ENCODE measurements at places on chromosomes 1 and 21.
A peak's percentile ranks its signal among the peaks of the same experiment; 100 is the strongest.

DNA sequence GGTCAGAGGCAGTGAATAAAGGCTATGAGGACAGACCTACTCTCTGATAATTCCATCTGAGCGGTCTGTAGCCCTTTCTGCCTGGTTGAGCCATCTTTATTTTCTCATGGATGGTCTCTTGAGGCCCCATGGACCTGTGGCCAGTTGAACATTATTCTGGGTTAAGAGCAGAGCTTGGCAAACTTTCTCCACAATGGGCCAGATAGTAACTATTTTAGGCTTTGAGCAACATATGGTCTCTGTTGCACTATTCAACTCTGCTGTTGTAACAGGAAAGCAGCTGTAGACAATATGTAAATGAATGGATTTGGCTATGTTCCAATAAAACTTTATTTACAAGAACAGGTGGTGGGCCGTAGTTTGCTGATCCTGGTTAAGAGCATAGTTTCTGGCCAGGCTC is 62.7 kb downstream of the KAZN start:
- DNase-seq, result no peak

DNA sequence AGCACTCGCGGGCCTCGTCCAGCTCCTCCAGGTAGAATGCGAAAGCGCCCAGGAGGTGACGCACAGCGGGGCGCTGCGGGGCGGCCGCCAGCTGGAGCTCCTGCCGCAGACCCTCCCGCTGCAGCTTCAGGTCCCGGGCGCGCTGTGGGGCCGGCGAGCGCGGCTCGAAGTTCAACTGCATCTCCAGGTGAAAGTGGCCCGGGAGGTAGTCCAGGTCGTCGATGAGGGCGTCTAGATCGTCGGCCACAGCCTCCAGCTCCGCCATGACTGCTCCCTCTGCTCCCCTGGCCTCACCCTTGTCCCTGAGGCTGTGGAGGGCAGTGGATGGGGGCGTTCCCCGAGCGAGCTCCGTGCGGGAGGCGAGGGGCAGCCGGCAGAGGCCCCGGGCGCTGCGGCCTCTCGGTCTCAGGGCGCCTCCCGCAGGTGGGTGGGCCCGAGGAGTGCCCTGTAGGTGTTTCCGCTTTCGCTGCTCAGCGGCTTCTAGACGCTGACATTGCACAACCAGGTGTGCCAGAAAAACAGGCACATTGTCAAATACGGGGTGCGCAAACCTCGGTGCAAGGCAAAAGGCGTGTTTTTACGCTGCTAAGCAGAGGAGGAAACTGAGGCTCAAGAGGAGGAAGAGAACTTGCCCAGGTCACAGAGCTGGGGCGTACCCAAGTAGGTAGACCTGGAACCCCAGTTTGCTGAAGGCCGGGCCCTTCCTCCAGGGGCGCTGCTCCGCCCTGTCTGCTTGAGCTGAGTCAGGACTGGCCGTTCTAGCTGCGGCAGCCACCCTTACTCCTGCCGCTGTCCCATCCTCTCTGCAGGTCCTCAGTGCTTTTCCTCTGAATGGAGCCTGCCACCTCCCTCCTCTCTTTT is at the start of gene TTC22:
TSS of gene TTC22 (minus strand) at position 425 of the 861 bp plus-strand sequence. CDS start at position 265, 160 bp downstream.
- no peak for DNase-seq

GRCh38 chr1:9233241-9233941 is 1.2 kb upstream of the H6PD start:
- no peak for DNase-seq

GRCh38 chr21:26070121-26070520 is 100.4 kb downstream of the APP start:
- no peak for DNase-seq

DNA sequence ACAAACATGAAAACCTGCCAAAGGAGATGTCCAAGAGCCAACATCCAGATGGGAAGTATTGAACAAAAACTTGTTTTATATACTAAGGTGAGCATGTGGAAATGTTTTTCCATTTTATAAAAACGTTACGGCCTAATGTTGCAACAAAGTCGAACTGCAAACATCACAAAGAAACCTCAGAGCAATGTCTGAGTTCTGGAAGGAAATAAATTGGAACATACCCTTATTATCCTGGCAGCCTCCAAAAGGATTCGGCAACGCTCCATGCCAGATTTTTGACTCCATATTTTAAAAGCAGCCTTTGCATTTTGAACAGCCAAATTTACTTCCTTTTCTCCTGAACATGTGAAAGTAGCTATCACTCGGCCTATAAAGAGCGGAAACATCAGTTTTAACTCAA is 3.3 kb downstream of the ALDH9A1 start:
- no peak for DNase-seq

DNA sequence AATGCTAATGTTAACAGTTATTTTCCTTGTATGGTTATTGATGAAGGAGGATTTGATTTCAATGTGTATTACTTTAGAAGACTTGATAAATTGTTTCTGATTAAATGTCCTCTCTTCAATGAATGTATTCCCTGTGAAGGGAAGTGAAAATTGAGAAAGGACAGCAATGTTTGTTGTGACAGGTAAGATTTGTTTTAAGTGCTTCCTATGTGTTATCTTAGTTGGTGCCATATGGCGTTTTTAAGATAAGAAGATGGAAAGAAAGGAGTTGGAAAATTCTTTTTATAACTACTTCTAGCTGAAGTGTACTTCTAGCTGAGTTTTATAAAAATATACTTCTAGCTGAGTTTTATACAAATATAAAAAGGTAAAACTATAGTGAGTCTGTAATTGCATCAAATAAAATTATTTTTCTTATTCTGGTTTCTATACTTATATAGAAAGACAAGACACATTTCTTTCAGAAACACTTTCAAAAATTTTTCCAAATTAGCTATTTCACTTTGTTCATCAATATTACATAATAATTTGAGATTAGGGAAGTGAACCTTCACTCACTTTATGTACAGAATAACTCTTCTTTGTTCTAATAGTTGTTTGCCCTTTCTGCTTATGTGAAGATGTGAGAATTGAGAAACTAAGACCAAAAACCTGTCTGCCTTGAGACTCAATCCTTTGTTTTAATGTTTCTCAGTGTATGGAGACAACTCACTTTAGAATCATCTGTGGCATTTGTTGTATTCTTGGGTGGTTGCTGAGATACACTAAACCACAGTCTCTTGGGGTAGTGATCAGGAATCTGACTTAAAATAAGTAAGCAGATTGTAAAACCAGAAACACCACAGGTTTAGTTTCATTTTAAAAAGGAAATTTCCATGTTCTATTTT is 382.9 kb upstream of the B3GALT2 start:
- DNase-seq, result peak; percentile 9

- DNase-seq, result no peak
Observed at GRCh38 chr1:25056536-25056935, 126.5 kb upstream of the RUNX3 start.

GRCh38 chr1:228989992-228990827 is 254.9 kb downstream of the RHOU start:
- no peak for DNase-seq

- no peak for DNase-seq
Observed at GRCh38 chr1:68204977-68205630, 27.2 kb downstream of the WLS start.

DNA sequence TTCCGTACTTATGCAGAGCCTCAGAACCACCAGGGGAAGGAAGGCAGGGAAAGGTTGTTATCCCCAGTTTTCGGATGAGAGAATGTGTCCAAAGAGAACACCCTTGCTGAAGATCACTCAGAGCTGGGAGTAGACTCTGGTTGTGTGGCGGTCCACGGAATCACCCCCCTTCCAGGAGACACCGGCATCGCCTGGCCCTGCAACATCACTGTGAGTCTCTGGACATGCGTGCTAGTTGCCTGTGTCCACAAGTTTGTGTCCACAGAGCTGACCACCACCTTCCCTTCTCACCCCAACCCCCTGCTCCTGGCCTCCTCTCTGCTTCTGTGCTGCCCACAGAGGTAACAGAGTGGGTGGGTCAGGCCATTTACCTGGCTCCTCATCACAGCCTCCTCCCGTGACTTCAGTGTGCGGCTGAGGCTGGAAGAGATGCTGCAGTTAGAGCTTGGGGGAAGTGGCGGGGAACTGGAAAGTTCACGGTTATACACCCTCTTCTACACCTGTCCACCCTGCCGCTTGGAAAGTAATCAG is 7.3 kb downstream of the MYBPH start:
- no peak for DNase-seq

DNA sequence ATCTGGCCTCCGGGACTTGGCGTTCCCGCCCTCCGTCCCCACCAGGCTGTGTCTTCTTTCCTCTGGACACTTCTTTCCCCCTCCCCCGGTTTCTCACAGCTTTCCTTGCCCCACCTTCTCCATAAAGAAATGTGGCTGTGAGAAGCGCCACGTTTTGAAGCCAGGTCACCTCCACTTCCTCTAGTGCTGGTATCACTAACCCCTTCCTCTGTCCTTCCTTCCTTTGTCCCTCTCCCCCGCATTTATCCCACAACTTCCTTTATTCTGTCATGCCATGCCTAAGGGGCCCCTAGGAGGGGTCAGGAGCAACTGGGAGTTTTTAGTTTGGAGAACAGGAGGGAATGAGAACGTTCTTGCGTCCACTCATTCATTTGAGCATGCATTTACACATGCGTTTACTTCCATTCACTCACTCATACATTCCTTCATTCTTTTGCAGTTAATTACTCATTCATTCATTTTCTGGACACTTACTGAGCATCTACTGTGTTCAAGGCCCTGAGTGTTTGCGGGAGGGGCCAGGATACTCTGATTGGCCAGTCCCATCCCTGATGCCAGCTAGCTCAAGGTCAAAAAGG is 5.0 kb upstream of the ACOT11 start:
- no peak for DNase-seq

GRCh38 chr21:26137379-26138060 is 33.0 kb downstream of the APP start:
- DNase-seq, result no peak

DNA sequence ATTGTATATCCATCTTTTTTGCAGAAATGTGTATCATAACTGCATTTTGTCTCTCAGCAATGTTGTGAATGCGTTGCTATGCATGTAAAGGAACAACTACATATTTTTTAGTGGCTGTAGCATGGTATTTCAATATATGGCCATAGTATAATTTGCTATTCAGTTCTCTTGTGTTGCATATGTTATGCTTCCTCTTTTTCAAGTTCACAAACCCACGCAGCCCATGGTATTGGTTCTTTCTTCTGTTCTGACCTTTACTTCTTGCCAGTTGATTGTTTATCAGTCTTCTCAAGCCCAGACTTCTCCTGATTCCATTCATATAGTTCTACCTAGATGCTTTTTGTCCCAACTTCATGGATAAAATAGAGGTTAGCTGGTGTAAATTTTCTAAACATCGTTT is 6.1 kb downstream of the SLC22A15 start:
- no peak for DNase-seq

DNA sequence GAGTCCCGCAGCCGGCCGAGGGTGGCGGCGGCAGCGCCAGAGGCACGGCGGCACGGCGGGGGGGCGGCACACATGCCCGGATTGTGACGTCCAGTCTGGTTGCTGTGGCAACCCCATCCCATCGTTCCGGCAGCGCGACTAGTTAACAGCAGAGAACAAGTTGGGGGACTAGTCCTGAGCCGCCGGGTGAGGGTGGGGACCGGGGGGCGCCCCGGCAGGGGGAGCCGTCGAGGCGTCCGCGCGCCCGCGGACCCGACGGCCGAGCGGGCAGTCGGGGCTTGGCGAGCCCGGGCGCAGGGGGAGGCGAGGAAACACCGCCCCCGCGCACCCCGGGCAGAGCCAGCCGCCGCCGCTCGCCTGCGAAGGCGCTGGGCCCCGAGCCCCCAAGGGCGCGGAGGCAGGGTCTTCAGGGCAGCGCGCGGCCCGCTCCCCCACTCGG is at the start of gene CHD5:
TSS of gene CHD5 (minus strand) at position 54 of the 439 bp plus-strand sequence. CDS start 298 bp downstream, outside the sequence.
- DNase-seq, result peak; percentile 12

DNA sequence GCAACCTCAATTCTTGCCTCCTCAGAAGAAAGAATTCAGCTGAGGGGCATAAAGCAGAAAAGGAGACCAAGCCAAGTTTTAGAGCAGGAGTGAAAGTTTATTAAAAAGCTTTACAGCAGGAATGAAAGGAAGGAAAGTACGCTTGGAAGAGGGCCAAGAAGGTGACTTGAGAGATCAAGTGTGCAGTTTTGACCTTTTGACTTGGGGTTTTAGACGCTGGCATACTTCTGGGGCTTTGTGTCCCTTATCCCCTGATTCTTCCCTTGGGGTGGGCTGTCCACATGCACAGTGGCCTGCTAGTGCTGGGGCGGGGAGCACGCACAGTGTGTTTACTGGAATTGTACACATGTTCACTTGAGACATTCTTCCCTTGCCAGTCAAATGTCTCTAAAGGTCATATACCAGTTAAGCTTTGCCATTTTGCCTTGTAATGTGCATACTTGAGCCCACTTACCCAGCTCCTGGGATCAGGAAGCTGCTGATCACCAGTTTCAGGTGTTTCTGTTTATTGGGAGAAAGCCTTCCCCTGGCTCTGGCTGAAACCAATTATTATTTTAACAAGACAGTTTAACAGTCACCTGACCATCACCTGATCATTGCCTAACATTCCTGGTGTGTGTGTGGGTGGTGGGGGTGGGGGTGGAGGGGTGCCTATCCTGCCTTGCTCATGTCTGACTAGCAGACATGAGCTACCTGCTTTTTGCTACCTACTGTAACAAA is 36.2 kb downstream of the UTP25 start:
- DNase-seq, result no peak

DNA sequence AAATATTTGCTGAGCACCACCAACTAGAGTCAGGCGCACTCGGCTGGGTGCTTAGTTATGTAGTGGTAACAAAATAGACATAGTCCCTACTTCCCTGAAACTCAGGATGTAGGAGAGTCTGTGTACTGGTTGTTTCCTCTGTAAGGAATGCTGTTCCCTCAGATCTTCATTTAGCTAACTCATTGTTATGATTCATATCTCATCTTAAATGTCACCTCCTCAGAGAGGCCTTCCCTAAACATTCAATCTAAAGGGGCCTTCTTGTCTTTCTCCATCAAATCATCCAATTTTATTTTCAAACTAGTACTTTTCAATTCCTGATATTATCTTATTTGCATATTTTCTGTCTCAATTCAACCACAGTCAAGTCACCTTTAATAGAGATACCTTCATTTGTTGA is 132.9 kb downstream of the PIK3R3 start:
- DNase-seq, result no peak

Data from T1000 (cell line).